ENCODE measurements at places on chromosomes 3 and 15. TPM values are rescaled to one million over a fixed set of nuclear protein-coding genes. Genes with fewer than 3 reads are reported as not detected.

- no peak for DNase-seq
Measured at GRCh38 chr3:18572809-18573208, 147.7 kb upstream of the SATB1 start.

The CYFIP1 gene
- total RNA-seq = 60.6 TPM

The SRPRB gene
- 36.0 TPM for total RNA-seq

- DNase-seq = no peak
Measured at GRCh38 chr3:10363935-10364334, 43.0 kb upstream of the SEC13 start.

The CAPN7 gene
- total RNA-seq = 35.8 TPM

The RHOV gene
- total RNA-seq = 0.61 TPM

- peak; percentile 44 for DNase-seq
Measured at GRCh38 chr3:177195242-177195991, 1.9 kb downstream of the TBL1XR1 start.

GRCh38 chr3:154095832-154096421 is 25.3 kb upstream of the ARHGEF26 start:
- DNase-seq = peak; percentile 4

The CHDH gene
- 0.41 TPM for total RNA-seq

- DNase-seq = peak; percentile 51
Measured at GRCh38 chr3:128503164-128503651, 10.2 kb upstream of the GATA2 start.

DNA sequence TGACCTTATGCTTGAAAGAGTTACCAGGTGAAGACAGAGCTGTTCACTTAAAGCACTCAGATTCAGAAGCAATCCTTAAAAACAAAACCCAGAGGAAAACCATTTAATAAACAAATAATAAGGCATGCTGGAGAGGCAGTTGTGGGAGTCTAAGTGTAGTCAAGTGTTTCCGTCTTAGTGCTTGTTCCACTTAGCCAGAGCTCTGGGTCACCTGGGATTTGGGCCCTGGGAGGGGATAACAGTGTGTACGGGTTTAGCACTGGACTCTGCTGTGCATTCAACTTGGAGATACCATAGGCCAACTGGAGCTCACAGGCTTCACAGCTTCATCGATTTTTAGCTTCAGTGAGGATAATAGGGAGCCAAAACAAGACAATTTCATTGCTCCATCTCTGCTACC is 444.6 kb downstream of the CNTN4 start:
- DNase-seq = no peak

The SCN11A gene
- total RNA-seq = 0.02 TPM

- no peak for DNase-seq
Measured at GRCh38 chr3:160685144-160685766, 8.3 kb downstream of the ARL14 start.

GRCh38 chr3:5891711-5892110 is 704.2 kb downstream of the EDEM1 start:
- DNase-seq = no peak

- peak; percentile 92 for DNase-seq
Measured at GRCh38 chr15:95296643-95297042, 1033.9 kb upstream of the NR2F2 start.

DNA sequence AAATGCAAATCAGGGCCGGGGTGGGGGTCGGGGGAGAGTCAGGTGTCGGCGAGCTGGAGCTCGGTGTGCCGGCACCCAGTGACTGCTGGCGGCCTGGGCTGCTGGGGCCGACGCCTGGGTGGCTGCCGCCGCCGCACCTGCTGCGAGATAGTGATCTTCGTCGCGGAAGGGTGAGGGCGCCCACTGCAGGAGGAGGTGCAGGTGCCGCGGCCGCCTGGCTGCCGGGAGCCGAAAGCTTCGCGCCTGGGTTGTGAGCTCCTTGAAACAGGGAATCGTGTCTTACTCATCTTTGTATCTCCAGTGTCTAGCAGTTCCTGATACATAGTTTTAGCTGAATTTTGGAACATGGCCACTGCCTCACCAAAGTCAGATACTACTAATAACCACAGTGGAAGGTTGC is 64.0 kb upstream of the CPOX start:
- no peak for DNase-seq

The SRP14 gene
- total RNA-seq = 406 TPM

- DNase-seq = no peak
Measured at GRCh38 chr3:16936233-16936632, 51.5 kb downstream of the PLCL2 start.

The ZNF502 gene
- 1.0 TPM for total RNA-seq

The MUSTN1 gene
- 35.7 TPM for total RNA-seq

The XXYLT1 gene
- 18.8 TPM for total RNA-seq

GRCh38 chr3:33858131-33858530 is 59.7 kb downstream of the PDCD6IP start:
- DNase-seq = no peak

GRCh38 chr15:78628227-78628626 is 7.4 kb upstream of the CHRNA3 start:
- DNase-seq = no peak

The ZNF501 gene
- total RNA-seq = 1.8 TPM

- DNase-seq = no peak
Measured at GRCh38 chr3:63051920-63052319, 176.7 kb upstream of the CADPS start.

GRCh38 chr3:97835761-97836160 is 13.9 kb downstream of the CRYBG3 start:
- DNase-seq = no peak

GRCh38 chr3:63922491-63923199 is 10.5 kb upstream of the SCAANT1 start:
- DNase-seq = no peak

The SLC27A2 gene
- not detected for total RNA-seq

The EFHB gene
- total RNA-seq = 0.61 TPM

The KNG1 gene
- total RNA-seq = not detected

The C3orf22 gene
- total RNA-seq = not detected

DNA sequence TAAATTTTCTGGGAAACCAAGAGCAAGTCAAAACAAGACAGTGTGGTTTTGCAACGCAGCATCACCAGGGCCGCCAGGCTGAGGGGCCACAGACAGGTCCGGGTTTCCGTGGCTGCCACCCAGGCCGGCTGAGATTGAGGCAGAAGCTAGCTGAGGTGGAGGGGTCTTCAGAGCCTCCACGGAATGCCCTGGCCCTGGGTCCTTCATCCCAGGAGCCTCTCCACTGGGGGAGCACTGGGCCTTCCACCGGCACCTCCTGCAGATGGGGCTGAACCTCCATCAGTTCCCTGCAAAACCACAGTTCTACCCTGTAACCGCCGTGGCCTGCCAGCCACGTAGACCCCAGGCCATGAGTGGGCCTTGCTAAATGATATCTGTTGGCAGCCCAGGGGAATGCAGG is 152.7 kb downstream of the CHSY1 start:
- DNase-seq = no peak

The APOD gene
- 0.33 TPM for total RNA-seq

The ANKRD34C gene
- not detected for total RNA-seq

- DNase-seq = peak; percentile 31
Measured at GRCh38 chr15:68666120-68666811, 87.5 kb downstream of the CORO2B start.

DNA sequence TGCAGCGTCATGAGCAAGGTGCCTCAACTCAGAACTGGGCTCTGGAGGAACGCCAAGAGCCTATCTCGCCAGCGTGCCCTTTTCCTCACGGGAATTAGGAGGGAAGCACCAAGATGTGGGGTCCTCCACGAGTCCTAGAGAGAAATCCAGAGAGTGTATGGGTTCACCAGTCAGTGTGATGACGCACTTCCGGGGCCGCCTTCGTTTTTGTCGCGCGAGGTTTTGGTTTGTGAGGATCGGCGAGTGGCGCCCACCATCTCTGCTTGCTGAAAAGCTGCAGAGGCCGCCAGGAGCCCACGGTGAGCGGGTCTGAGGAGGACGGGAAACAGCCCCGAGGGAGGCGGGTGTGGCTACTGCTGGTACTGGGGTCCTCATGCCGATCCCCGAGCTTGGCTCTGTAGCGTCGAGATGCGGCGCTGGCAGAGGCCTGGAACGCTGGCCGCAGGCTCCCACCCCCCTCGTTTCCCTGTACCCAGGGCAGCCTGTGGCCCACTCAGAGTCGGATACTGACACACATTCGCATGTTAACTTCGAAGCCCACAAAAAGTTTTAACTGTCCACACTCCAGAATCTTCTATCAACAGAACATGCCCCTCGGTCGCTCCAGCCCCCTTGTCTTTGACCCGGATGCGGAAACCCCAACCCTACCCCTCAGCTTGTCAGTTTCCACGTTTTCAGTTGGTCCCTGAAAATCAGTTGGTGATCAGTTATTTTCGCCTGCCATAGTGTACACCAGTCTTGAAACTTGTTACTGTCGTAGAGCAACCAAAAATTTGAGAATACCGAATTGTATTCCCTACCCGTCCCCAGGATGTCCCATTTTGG is 30.4 kb downstream of the ZNF662 start:
- no peak for DNase-seq

GRCh38 chr3:31710123-31710803 is 177.5 kb downstream of the STT3B start:
- DNase-seq = no peak

DNA sequence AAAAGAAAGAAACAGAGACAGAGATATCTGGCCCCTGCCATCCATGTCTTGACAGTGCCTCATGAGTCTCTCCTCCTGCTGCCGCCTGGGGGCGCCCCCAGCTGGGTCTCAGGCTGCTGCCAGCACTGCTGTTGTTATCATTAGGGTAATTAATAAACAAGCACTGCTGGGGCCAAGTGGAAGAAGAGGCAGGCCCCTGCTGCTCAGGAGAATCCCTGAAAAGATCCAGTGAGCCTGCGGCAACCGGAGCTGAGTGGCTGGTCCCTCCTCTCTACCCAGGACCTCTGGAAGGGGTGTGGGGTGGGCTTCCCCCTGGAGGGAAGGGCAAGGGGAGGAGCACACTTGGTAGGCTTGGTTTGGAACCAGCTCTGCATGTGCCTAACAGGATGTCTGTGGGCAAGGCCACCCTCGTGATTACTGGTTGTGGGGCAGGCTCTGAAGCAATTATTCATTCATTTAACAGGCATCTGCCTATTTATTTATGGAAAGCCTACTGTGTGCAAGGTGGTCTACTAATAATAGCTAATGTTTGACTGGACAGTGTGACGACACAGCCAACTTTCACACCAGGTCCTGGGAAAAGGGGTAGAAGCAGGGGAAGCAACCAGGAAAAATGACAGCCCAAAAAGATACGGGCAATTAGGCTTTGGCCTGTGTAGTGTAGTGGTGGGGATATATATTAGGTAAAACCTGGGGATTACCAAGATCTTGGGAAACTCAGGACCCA is 1.2 kb upstream of the TYRO3 start:
- DNase-seq = peak; percentile 85

All from SJCRH30 (cell line).